ENCODE measurements at places on chromosomes 7 and 10. TPM values are rescaled to one million over a fixed set of nuclear protein-coding genes. Genes with fewer than 3 reads are reported as not detected.

DNA sequence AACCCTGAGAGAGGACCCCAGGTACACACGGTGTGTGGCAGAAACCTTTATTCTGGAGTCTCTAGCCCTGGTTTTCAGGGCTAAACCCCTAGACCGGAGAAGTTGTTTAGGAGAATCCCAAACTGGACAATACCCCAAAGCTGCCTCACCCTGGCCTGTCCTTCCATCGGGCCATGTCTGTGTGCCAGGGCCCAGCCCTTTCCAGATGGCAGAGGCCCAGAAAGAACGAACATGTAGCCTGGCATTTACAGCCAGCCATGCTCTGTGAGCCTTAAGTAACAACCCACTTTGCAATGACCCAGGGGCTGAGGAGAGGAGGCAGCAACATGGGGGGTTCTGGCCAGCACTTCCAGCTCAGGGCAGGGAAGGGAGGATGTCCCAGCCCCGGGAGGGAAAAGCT is 142.1 kb downstream of the NEURL1 start:
- no peak for DNase-seq
- no peaks in the 10 kb centered on the region for H3K36me3 ChIP-seq
- no peaks in the 10 kb centered on the region for H3K4me1 ChIP-seq
- no peak overlapping the region for H3K27ac ChIP-seq
- no peak overlapping the region for H3K4me3 ChIP-seq

ZNF804B gene
- not detected for total RNA-seq

DNA sequence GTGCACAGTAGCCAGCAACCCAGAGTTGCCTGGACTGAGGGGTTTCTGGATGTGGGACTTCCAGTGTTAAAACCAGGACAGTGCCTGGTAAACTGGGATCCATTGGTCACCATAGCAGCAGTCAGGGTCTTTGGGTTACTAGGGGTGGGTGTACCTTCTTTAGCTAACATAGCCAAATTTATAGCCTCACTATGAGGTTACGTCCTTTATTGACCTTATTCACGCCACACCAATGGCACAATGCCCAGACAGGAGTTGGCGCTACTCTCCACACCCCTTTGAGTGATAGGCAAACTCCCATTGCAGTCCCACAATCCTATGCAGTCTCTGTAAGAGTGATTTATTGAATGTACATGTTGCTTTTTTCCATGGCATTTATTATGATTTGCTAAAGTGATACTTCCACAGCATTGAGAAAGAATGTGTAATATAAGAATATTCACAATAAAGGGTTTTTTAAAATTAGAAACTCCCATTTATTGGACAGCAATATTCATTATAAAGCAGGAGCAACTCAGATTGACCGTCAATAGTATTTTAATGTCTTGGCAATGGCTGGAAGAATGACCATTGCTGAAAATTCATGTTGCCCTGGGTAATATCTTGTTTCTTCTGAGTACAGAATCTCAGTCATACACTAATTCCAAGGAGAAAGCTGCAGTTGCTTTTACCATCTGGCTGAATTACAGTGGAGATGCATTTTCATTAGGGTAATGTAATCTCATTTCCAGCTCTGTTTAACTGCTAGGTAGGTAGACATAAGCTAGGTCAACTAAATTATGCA is 26.1 kb downstream of the IFIT5 start:
- no peak for DNase-seq
- no peak overlapping the region for H3K27ac ChIP-seq
- H3K36me3 ChIP-seq, result no peaks in the 10 kb centered on the region
- no peaks in the 10 kb centered on the region for H3K4me1 ChIP-seq
- peaks cover 60% of the 10 kb centered on the region for H3K27me3 ChIP-seq

HYAL4 gene
- not detected for total RNA-seq

GRCh38 chr10:101000915-101001658 is 1.5 kb downstream of the LZTS2 start:
- H3K4me1 ChIP-seq, result peaks cover 24% of the 10 kb centered on the region
- H3K36me3 ChIP-seq, result no peaks in the 10 kb centered on the region
- peak overlapping the region; percentile 12 for H3K27ac ChIP-seq
- no peak for DNase-seq
- peak overlapping the region; percentile 71 for H3K4me3 ChIP-seq

GRM8 gene
- not detected for total RNA-seq

ATP5MK gene
- 302 TPM for total RNA-seq

KLLN gene
- total RNA-seq, result 0.52 TPM

DNA sequence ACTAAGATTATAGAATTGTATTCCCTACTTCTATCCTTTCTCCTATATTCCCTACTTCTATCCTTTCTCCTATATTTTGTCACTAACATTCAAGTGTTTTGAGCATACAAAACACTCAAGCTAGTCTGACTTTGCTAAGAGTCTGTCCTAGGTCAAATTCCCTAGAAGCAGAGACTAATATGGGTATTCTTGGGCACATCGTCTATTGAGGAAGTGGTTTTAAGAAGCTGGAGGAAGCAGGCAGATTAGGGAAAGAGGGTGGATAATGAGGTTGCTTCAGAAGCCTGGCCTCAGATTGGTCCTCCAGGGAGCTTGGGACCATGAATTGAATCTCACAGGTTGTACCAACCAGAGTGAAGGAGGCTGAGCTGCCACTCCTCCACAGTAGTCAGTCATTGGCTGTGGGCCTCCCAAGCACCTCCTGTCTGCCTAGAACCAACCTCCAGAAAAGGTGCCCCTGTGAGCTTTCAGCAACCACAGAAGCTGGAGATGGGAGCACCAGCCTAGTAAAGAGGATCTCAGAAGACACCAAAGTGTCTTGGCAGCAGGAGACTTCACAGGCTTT is 295.9 kb upstream of the PHF14 start:
- DNase-seq, result no peak
- H3K27me3 ChIP-seq, result no peaks in the 10 kb centered on the region
- H3K36me3 ChIP-seq, result no peaks in the 10 kb centered on the region
- H3K4me1 ChIP-seq, result no peaks in the 10 kb centered on the region
- no peak overlapping the region for H3K4me3 ChIP-seq
- H3K27ac ChIP-seq, result no peak overlapping the region

OR6B1 gene
- total RNA-seq, result not detected

GRCh38 chr10:70621503-70622078 is 19.1 kb upstream of the PRF1 start:
- H3K4me3 ChIP-seq, result no peak overlapping the region
- H3K4me1 ChIP-seq, result peaks cover 43% of the 10 kb centered on the region
- no peak overlapping the region for H3K27ac ChIP-seq
- H3K27me3 ChIP-seq, result no peaks in the 10 kb centered on the region

GRCh38 chr7:139767561-139767982 is 10.2 kb downstream of the HIPK2 start:
- H3K27ac ChIP-seq, result peak overlapping the region; percentile 91
- no peaks in the 10 kb centered on the region for H3K27me3 ChIP-seq

DNA sequence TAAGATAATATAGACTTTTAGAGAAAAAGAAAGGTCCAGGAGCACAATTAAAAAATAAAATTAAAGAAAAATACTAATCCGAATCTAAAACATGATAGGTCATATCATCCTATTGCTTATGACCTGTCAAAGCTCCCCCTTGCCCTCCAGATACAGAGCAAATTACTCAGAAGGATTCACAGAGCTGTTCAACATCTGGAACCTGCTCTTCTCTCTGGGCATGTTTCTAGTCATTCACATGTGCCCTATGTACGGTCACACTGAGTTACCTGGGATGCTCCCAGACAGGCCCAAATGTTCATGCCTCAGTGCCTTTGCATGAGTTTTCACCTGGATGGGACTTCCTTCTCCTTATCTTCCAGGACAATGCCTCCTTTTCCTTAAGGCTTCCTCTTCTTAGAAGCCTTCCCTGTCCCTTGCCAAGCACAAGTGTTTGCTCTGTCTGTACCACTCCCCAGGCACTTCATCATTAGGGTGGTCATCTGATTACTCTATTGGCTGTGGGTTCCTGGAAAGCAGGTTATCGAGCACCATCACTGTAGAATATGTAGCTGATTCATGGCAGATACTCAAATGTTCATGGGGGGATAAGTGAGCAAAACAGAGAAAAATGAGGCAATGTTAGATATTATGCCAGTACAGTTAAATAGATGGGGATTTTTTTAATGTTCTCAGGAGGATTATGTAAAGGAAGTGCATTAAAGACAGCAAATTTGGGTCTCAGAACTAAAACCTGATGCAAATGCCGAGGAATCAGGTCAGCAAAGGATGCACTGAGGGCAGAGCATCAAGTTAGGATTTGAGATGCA is 12.0 kb upstream of the AOAH start:
- H3K27ac ChIP-seq, result peak overlapping the region; percentile 96
- H3K4me3 ChIP-seq, result peak overlapping the region; percentile 82
- H3K4me1 ChIP-seq, result peaks cover 59% of the 10 kb centered on the region
- peaks cover 33% of the 10 kb centered on the region for H3K36me3 ChIP-seq

- DNase-seq, result no peak
- H3K4me1 ChIP-seq, result no peaks in the 10 kb centered on the region
- no peak overlapping the region for H3K27ac ChIP-seq
- no peaks in the 10 kb centered on the region for H3K36me3 ChIP-seq
Observed at GRCh38 chr10:20354166-20354565, 537.9 kb downstream of the PLXDC2 start.

- no peaks in the 10 kb centered on the region for H3K4me1 ChIP-seq
Observed at GRCh38 chr7:73778801-73779389, 8.8 kb upstream of the CLDN3 start.

GRCh38 chr7:1367501-1368183 is 91.6 kb downstream of the MICALL2 start:
- peaks cover 12% of the 10 kb centered on the region for H3K27me3 ChIP-seq
- H3K36me3 ChIP-seq, result no peaks in the 10 kb centered on the region
- no peak overlapping the region for H3K4me3 ChIP-seq
- H3K27ac ChIP-seq, result no peak overlapping the region
- no peak for DNase-seq

- no peak overlapping the region for H3K4me3 ChIP-seq
- H3K4me1 ChIP-seq, result no peaks in the 10 kb centered on the region
- DNase-seq, result no peak
- no peaks in the 10 kb centered on the region for H3K36me3 ChIP-seq
Observed at GRCh38 chr7:73773700-73774517, 3.8 kb upstream of the CLDN3 start.

CALHM1 gene
- not detected for total RNA-seq

GRCh38 chr7:92242972-92243371 is 2.7 kb downstream of the KRIT1 start:
- H3K4me1 ChIP-seq, result peaks cover 30% of the 10 kb centered on the region
- no peaks in the 10 kb centered on the region for H3K27me3 ChIP-seq
- DNase-seq, result no peak
- H3K4me3 ChIP-seq, result no peak overlapping the region
- peaks cover 4% of the 10 kb centered on the region for H3K36me3 ChIP-seq
- H3K27ac ChIP-seq, result no peak overlapping the region

NCF1 gene
- total RNA-seq, result 48.8 TPM

H2BK1 gene
- total RNA-seq, result not detected

- H3K36me3 ChIP-seq, result no peaks in the 10 kb centered on the region
- H3K4me1 ChIP-seq, result no peaks in the 10 kb centered on the region
- H3K4me3 ChIP-seq, result no peak overlapping the region
- no peaks in the 10 kb centered on the region for H3K27me3 ChIP-seq
Observed at GRCh38 chr7:64744680-64745079, 49.5 kb upstream of the ZNF138 start.

- DNase-seq, result no peak
- peak overlapping the region; percentile 49 for H3K27ac ChIP-seq
- peaks cover 15% of the 10 kb centered on the region for H3K36me3 ChIP-seq
- peaks cover 55% of the 10 kb centered on the region for H3K4me1 ChIP-seq
- no peaks in the 10 kb centered on the region for H3K27me3 ChIP-seq
Observed at GRCh38 chr7:24824896-24825295, 67.6 kb upstream of the GSDME start.

DNA sequence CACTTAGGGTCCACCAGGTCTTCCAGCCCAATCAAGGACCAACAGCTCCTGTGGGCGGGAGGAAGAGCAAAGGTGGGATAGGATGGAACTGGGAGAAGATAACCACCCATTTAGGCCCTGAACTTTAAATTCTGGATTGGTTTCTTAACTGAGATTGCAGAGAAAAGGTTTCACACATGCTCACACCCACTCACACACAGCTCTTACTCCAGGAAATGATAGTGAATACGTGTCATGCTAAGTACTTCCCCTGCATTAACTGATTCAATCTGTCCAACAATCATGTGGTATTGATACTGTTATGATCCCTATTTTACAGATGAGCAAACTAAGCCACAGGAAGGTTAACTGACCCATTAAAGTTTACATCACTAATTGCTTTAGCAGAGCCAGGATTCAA is 4.6 kb upstream of the CYP3A4 start:
- peaks cover 29% of the 10 kb centered on the region for H3K4me1 ChIP-seq
- H3K36me3 ChIP-seq, result no peaks in the 10 kb centered on the region
- no peak for DNase-seq
- H3K27me3 ChIP-seq, result no peaks in the 10 kb centered on the region

GRCh38 chr10:128078136-128078969 is 47.9 kb downstream of the MKI67 start:
- peaks cover 9% of the 10 kb centered on the region for H3K4me1 ChIP-seq
- H3K27ac ChIP-seq, result no peak overlapping the region
- DNase-seq, result no peak

DNA sequence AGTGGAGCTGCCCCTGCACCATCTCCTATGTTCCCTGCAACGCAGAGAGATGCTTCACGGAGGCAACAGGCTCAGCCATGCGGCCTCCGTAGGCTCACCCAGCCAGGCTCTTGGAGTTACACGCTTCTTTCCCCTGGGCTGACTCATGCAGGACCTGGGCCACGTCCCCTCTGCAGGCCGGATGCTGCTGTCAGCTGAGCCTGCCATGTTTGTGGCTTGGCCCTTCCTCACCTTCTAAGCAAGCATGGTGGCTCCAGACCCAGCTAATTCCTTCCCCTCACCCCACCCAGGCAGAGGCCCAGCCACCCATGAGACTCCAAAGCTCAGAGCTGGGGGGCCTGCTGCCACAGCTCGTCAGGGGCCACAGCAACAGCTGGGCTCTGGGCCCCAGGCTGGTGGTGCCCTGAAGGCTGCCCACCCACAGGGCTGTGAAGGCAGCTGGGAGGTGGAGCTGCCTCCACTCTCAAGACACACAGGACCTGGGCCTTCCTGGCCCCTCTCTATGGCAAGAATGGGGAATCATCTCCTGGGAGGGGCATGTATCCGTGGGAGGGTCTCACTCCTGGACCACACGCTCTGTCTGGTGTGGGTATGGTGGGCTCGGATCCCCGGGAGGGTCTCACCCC is 219.6 kb downstream of the ELFN1 start:
- no peak overlapping the region for H3K4me3 ChIP-seq
- H3K27ac ChIP-seq, result peak overlapping the region; percentile 84
- no peak for DNase-seq

DNA sequence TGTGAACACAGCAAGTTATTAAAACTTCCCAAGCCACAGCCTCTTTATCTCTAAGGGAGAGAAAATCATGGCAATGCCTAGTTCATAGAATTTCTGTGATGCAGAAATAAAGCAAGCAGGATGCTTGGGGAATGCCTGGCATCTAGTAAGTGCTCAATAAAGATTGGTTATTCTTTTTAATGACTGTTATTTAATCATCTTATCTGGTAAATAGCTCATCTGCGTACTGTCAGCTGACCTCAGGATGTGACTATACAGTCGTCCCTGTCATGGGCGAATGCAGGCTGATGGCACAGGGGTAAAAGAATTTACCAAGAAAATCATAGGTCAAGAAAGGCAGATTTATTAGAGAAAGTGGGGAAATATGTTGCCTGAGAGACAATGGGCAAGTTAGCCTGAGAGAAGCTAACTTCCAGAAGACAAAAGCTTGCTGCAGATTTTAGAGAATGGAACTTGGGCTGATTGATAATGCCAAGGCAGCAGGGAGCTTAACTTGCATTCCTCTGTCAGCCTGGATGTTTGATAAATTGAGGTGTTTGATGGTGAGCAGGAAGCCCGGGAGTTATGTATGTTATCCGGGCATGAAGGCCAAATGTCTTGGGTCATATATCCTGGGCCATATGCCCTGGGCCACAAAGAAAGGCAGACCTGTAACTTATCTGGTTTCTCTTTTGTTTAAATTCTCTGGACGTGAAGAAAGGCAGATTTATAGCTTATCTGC is 126.0 kb downstream of the KCNMA1 start:
- no peaks in the 10 kb centered on the region for H3K36me3 ChIP-seq
- DNase-seq, result no peak
- no peak overlapping the region for H3K27ac ChIP-seq

Measured in natural killer cell treated with Interleukin-12 subunit alpha and Interleukin-12 subunit beta and Interleukin-15 and Interleukin-18, amount 100 ng/mL, for 72 hours (primary cell).